Hematopoietic multipotent progenitor cell treated with erythropoietin and hydrocortisone succinate and interleukin-3 and kit ligand, for 6 days (in vitro differentiated cells): ENCODE measurements at places on chromosomes 1 and 21.

GRCh38 chr1:16334655-16335340, 17.5 kb downstream of the FBXO42 start:
- DNase-seq = no peak

- no peak for DNase-seq
These were observed 349.7 kb upstream of the C1orf87 start for GRCh38 chr1:60423146-60423780.

DNA sequence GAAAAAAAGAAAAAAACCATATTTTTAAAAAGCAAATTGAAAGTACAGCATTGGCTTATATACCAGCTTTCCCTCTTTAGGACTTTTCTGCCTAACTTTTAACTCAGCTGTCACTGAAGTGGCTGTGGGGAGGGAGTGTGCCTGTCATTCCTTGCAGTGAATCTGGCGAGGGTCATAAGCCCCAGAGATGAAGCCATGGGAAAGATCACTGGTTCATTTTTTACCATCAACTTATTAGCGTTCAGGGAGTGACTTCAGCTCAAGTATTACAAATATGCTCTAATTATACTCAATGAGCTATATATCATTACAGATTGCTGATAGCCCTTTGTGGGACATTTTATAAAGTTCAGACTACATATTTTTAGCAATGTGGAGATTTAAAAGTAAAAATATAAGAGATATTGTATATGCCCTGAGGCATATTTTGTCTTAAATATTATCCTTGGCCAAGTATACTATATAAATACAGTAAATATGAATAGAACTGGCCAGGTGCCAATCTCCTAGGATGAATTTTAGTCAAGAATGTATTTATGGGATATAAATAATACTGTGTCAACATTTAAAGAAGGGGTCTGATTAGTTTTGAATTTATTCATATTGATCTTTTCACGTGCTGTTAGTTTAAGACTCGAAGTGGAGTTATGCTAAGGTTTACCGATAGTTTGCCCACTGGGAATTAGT, 4.4 kb downstream of the TGFB2 start:
- no peak for DNase-seq

DNA sequence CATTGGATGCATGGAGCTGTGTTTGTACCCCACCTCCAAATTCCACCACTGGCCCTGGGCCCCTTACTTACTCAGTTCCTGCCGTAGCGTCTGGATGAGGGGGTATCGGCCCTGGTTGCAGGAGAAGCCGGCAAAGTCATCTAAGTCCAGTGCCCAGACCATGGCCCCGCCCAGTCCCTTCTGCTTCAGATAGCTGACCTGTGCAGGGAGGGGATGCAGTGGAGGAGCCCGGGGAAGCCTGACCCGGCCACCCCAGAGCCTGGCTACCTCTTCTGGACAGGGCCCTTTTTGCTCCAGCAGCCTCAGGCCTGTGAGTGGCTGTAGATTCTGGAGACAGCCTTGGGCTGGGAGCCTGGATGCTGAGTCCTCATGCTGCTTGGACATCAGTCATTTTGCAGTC, 11.8 kb downstream of the CHIT1 start:
- DNase-seq = peak; percentile 8

DNA sequence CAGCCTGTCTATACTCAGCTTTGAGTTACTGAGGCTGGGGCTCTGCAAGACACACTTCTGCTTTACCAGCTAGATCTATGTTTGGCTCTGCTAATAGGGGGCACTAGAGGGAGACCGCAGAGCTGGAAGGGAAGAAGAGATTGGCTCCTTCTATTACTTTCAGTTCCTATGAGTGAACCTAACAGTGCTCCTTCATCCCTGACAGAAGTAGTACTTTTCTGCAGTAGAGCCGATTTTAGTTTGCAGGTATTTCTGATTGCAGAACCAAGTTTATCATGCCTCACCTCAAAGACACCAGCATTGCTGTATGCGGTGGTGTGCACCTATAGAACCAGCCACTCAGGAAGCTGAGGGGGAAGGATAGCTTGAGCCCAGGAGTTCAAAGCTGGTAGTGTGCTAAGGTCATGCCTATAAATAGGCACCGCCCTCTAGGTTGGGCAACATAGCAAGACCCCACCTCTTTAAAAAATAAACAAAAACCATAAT, 5.7 kb upstream of the ZDHHC18 start:
- DNase-seq = peak; percentile 78

DNA sequence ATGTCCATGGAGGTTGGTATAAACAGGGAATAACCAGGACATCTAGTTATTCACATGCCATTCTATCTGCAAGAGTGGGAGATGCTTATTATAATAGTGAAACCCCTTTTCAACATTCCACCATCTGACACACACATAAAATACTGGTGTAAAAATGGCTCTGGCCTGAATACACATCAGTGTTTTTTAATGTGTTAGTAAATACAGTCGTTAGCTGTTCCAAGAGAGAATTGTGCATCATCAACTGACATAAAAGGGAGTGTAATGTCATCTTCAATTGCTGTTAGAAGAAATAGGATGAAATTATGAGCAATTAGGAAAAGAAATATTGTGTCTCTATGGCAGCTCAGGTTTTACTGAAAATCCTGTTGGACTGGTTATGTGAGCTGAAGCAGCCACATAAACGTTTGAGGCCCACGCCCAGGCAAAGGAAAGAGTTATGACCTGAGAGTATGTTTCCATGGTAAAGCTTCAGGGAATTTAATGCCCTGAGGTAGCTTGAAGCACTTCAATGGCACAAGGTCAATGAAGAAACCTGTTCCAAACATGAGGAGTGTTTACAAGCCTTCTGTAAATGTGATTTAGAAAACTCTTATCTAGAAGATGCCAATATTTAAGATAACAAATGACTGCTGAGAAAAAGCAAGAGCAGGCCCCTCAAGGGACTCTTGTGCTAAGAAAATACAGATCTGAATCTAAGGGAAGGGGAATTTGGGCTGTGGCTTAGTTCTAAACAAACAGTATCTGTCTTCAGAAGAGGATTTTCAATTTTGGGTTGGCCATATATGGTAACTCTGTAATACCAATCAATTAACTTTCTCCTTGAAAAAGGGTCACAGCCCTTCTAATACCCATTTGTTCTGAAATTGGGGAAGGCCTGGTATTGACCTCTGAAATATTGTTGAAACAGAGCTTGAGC, 384.3 kb downstream of the SEC16B start:
- DNase-seq = no peak

DNA sequence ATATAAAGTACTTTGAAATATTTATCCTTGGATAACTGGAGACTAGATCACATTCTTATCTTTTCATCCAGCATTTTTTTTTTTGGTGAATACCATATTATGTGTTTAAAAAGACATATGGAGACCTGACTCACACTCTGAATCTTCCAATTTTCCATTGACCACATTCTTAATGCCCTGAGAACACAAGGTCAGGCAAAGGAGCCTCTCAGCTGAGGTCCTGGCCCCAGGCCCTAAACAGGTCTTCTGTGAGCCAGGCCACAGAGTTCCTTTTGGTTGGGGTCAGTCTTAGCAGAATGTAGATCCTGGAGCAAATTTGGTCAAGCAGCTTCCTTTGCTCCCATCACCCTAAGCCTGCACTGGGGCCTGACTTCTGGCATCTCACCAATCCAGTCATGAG, 390.1 kb upstream of the ST6GALNAC5 start:
- DNase-seq = no peak

GRCh38 chr1:231419738-231420298, 2.3 kb downstream of the EGLN1 start:
- DNase-seq = no peak

DNA sequence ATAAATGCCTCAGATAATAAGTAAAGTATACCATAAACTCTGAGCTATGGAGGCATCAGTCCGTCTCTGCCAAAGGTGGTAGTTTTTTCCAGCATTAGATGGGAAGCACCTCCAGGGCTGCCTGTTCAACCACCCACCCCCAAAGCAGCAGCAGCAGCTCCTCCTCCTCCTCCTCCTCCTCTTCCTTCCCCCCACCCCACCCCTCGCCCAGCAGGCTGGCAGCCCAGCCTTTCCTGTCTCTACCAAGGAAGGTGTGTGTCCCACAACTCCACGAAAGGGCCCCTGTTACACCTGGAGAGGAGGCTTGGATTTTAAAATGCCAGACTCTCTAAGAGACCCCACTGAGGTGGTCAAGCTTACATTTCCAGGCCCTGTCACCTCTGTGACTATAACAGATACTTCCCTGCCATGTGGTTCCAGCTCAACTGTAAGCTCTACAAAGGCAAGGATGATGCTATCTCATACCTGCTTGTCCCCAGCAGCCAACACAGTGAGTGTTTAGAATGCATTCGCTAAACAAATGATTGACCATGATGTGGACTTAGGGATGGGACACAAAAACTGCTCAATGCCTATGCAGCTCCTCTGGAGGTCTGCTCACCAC, 76.7 kb downstream of the GFI1 start:
- no peak for DNase-seq

DNA sequence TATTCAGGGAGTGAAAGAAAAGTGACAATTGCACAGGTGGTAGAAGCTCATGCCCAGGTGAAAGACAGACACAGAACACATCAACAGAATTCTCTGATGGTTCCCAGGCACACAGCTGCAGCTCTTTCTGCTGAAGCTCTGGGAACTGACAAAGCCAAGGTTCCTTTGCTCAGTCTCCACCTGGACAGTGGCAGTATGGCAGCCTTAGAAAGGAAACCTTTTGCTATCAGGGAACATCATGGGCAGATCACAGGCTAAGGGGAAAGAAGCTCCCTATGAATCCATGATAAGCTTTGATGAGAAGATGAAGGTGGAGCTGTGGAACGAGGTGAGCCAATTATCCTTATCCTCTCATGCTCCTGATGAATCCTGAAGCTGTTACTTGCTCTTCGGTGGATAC, 1.2 kb downstream of the SPRR2B start:
- DNase-seq = no peak
